ENCODE measurements at places on chromosomes 7 and 10.

- no peak for DNase-seq
Observed at GRCh38 chr10:32964270-32964669, 6.2 kb upstream of the ITGB1 start.

DNA sequence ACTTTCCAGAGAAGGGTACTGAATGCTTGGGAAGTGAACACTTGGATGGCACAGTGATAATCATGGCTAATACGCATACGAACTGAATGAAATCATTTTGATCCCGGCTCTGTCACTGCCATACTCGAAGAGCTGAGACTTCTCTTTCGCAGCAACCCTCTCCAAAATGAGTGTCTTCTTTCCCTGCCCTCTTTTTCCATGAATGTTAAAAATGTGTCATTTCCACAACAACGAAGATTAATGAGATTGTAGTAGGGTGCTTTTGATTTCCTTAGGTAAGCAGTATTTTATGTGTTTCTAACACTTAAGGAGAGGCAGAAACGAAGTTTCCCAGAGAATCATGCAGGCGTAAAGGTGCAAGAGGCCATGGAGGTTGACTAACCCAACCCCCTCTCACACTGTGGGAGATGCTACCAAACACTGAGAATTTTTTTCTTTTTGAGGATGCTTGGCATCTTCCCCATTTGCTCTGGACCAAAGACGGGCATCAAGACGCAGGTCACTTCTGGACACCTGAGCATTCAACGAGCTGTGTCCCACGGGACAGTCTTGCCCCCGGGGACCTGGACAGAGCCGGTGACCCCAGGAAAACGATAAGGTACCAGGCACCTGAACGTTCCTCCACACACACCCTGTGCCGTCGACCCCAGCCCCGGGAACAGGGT is 823 bp downstream of the COPG2 start:
- DNase-seq, result no peak

- DNase-seq, result peak; percentile 61
Observed at GRCh38 chr10:92689663-92690210, at the start of gene HHEX. HHEX (plus strand) TSS chr10:92689955; CDS start chr10:92689987, 32 bp downstream.

GRCh38 chr7:39137480-39137879 is 159.8 kb downstream of the POU6F2 start:
- DNase-seq, result no peak

GRCh38 chr10:44046605-44047004 is 338.3 kb downstream of the CXCL12 start:
- DNase-seq, result no peak

- peak; percentile 52 for DNase-seq
Observed at GRCh38 chr10:68135922-68136792, 26.9 kb downstream of the MYPN start.

- DNase-seq, result peak; percentile 41
Observed at GRCh38 chr7:132004529-132004928, 448.1 kb upstream of the PODXL start.

DNA sequence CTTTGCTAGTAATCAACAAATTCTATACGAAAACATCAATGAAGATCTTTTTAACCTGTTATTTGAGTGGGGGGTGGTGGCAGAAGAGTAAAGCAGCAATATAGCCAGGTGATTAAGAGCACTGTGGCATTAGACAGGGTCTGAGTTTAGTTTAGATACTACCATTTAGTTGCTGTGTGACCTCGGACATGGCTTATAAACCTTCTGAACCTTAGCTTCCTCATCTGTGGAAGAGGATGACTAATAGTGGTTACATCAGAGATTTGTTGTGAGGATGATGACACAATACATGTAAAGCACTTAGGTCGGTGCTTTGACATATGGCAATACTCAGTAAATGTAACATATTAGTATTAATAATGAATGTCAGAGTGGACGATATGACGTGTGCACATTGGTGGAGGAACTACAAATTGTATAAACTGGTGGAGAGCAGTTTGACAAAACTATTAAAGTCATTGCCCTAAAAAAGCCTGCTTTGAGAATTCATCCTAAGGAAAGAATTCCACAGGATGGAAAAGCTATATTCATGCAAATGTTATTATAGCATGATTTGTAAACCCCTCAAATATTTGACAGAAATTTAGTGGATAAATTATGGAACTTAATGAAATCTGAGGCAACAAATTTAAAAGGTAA is 24.3 kb downstream of the SPAG6 start:
- DNase-seq, result peak; percentile 49

DNA sequence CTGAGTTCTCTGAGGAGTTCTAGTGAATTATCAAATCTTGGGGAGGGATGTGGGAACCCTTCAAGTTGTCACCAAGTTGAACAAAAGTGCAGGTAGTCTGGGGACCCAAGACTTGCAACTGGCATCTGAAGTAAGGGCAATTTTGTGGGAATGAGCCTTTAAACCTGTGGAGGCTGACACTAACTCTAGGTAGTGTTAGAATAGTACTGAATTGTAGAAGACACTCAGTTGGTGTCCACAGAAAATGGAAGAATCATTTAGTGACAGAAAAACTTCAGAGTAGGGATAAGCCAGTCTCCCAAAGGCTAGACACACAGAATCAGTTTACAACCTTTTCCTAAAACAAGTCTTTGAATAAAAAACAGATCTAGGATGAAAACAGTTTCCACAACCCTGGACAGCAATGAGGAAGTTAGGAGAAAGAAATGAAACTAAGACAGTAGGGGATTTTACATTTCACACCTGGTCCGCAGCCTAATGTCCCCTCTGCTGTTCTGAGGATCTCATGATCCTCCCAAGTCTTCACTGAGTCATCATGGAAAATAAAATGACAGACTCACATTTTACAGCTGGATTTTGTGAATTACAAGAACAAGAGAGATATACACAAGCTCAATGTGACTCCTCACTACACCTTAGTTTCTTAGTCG is 23.0 kb upstream of the ING3 start:
- no peak for DNase-seq

DNA sequence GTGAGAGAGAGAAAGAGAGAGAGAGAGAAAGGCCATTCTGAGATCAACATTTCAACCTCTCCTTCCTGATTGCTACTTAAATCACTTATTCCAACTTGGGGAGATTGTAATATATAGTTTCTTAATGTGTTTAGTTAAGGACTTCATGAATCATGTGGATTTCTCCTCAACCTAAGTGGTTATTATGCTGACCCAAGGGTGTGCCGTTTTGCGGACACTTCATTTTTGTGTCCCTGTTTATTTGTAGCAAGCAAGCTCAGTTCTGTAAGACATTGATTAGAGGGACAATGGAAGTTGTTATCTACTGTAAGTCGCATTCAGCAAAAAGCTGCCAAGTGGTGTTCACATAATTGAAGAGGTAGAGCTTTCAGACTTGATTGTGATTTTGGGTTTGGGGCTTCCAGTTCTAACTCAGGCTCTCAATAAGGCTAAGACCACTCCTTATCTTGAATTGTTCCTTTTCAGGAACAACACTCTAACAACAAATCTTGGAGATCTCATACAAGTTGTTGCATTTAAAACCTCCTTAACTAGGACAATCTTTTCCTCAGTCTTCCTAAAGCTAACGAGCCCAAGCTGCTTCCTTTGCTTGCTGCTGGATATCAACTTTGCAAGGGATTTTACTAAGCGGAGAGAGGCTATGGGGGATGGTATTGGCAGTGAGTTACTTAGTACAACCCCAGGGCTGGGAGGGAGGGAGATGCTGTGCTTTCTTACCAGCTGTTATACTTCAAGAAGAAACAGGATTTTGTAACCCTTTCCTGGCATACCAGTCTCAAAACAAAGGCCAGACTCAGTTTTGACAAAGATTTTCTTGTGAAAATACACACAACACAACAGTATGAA is 19.8 kb upstream of the COL1A2 start:
- no peak for DNase-seq

DNA sequence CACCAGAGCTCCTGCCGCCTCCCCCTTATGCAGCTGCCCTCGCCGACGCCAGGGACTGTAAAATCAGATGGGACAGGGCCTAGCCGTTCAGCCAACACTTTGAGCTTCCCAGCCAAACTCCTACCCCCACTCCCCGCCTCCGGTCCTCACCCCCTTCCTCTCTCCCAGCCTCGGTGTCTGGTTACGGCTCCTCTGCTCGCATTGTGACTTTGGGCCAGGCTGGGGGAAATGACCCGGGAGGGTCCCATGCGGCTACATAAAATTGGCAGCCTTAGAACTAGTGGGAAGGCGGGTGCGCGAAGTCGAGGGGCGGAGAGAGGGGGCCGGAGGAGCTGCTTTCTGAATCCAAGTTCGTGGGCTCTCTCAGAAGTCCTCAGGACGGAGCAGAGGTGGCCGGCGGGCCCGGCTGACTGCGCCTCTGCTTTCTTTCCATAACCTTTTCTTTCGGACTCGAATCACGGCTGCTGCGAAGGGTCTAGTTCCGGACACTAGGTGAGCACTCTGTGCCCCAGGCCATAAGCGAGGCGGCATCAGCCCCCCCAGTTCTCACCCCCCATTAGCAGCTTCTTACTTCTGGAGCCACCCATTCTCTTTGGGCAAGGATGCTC is at the start of gene KAZALD1:
KAZALD1 (plus strand) TSS at position 366 of the 608 bp plus-strand sequence. CDS start 604 bp downstream, outside the sequence.
- DNase-seq, result peak; percentile 32

DNA sequence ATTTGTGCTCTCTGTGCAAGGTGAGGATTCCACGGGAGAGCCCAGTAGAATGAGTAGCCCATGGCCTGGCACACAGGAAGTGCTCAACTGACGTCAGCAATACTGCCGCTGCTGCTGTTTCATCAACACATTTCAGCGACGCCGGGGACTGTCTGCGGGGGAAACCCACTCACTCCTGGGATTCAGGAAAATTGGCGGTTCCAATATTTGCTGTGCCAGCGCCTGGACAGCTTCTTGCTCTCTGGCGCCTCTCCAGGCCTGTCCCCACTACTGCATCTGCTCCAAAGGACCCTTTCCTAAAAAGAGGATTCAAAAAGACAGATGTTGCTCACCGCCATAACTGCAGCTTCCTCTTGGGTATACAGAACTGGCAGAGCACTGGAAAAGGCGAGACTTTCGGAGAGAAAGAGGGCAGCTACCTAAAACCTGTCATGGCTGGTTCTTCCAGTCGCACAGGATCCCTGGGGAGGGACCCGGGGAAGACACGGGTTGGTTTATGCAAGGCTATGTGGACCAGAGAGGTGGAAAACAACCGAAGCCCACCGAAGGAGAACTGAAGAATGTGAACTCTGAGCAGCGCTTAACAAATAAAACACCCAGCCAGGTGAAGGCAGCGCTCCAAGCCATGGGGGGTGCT is 39.7 kb upstream of the ENO4 start:
- peak; percentile 37 for DNase-seq

- no peak for DNase-seq
Observed at GRCh38 chr10:623477-624311, 65.8 kb downstream of the DIP2C start.

DNA sequence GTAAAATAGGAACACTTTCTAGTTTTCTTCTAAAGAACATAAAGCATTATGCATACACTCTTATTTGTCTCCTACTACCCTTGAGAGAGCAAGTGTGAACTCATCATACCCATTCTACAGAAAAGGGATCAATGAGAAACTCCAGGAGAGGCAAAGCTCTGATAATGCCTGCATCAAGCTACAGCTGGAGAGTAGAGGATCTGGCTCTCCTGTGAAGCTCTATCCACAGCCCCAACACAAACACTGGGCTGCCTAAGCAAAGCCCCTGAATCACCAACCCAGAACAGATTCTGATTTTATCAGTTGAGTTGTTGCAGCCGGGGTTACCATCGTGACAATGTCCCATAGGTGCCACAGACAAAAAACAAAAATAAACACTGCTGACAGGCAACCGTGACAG is 74.9 kb downstream of the NUDCD3 start:
- peak; percentile 66 for DNase-seq

- DNase-seq, result peak; percentile 93
Observed at GRCh38 chr7:80499350-80499953, 12.4 kb downstream of the GNAT3 start.

GRCh38 chr10:48844616-48845015 is 95.0 kb downstream of the LRRC18 start:
- DNase-seq, result no peak

DNA sequence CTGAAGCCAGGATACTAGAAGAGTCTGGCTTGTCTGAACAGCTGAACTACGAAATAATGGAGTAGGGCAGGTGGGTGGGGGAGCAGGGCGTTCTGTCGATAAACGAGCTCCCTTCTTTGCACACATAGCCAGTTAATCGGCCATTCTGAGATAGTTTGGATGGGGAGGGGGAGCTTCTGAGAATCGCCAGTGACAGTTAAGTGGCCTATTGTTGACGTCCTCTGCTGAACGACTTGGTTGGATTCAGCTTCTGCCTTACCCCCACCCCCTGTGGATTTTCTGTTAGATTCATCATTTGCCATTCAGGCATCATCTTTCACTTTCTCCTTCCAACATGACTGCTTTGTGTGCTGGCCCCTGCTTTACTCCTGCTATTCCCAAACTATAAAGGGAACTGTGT is 520 bp downstream of the CPA5 start:
- no peak for DNase-seq

DNA sequence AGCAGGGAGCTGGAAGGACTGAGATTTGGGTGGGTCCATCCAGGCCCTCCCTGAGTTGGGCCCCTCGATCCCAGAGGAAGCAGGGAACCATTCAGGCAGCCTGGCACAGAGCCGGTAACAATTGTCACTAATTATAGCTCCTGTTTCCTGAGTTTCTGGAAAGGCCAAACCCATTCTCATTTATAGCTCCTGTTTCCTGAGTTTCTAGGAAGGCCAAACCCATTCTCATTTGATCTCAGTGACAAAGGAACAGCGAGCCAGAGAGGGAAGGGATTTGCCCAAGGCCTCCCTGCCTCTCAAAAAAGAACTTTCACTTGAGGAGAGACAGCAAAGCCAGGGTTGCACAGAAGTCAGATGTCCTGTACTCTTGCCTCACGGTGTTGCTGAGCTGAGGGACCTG is 521.9 kb downstream of the TYW1 start:
- DNase-seq, result no peak

Measured in PC-9 (cell line).